ENCODE measurements at places on chromosomes 1 and 21. TPM values are rescaled to one million over a fixed set of nuclear protein-coding genes. Genes with fewer than 3 reads are reported as not detected.

The ANKRD45 gene
- total RNA-seq: not detected

The FLG2 gene
- not detected for total RNA-seq

The SPRR1A gene
- total RNA-seq: not detected

The GSTM5 gene
- not detected for total RNA-seq

The RSPH1 gene
- total RNA-seq: 1.1 TPM

The ZYG11A gene
- total RNA-seq: 2.9 TPM

The HAO2 gene
- not detected for total RNA-seq

The SERINC2 gene
- total RNA-seq: 28.7 TPM

The CLCC1 gene
- total RNA-seq: 17.1 TPM

The ASAP3 gene
- total RNA-seq: 5.3 TPM

The PPIAL4G gene
- not detected for total RNA-seq

The DMBX1 gene
- total RNA-seq: 0.99 TPM

The RHEX gene
- total RNA-seq: not detected

The CCNL2 gene
- total RNA-seq: 44.2 TPM

The CHODL gene
- total RNA-seq: not detected

The RIMKLA gene
- total RNA-seq: 0.50 TPM

The FAM72D gene
- 6.9 TPM for total RNA-seq

The TRIM45 gene
- 0.66 TPM for total RNA-seq

The ITLN2 gene
- 0.14 TPM for total RNA-seq

The FAM89A gene
- total RNA-seq: 16.3 TPM

The NGF gene
- total RNA-seq: 2.2 TPM

The GJA8 gene
- total RNA-seq: not detected

The TMEM52 gene
- total RNA-seq: 0.82 TPM

The CFAP74 gene
- not detected for total RNA-seq

The SH3BGRL3 gene
- total RNA-seq: 121 TPM

The GALE gene
- total RNA-seq: 70.6 TPM

The CFHR5 gene
- not detected for total RNA-seq

The LCE1F gene
- total RNA-seq: not detected

The RGS4 gene
- 0.31 TPM for total RNA-seq

The EPHA10 gene
- total RNA-seq: 0.87 TPM

All from A549 treated with ZK216348 at 1 μM for 4 hours (cell line).